ENCODE measurements at places on chromosomes 2 and 18.

DNA sequence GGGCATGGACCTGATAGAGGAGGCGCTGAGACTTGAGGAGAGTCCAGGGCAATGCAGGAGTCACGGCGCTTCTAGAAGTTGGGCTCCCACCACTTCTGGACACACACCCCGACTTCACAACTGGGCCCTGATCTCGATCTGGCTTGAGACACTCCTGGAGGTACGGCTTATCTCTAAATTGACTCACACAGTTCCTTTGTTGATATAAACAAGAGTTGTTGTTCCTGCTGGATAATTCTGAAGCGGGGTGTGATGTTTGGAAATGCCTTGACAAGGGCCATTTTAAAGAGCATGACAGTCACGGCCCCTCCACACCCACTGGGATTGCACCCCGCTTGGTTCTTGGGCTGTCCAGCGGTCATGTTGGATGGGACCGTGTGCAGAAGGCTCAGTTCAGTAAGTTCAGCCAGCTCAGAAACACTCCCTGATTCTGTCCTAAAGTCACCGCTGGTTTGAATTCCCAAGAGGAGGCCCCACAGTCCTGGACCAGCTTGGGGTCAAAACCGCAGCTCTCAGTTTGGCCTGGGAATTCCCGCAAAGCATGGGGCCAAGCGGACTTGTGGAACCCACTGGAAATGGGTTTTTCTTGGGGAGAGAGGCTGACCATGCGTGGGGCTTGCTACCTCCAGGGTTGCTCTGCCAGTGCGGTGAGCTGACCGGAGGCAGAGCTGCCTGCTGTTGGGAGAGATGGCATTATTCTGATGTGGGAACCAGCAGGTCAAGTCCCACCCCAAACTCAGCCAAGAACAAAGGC lies 9.3 kb upstream of the NEU2 start:
- DNase-seq = no peak

GRCh38 chr2:134836986-134837385 lies 1.4 kb upstream of the ACMSD start:
- DNase-seq = no peak

GRCh38 chr2:225662101-225662500 lies 262.6 kb downstream of the NYAP2 start:
- DNase-seq = no peak

DNA sequence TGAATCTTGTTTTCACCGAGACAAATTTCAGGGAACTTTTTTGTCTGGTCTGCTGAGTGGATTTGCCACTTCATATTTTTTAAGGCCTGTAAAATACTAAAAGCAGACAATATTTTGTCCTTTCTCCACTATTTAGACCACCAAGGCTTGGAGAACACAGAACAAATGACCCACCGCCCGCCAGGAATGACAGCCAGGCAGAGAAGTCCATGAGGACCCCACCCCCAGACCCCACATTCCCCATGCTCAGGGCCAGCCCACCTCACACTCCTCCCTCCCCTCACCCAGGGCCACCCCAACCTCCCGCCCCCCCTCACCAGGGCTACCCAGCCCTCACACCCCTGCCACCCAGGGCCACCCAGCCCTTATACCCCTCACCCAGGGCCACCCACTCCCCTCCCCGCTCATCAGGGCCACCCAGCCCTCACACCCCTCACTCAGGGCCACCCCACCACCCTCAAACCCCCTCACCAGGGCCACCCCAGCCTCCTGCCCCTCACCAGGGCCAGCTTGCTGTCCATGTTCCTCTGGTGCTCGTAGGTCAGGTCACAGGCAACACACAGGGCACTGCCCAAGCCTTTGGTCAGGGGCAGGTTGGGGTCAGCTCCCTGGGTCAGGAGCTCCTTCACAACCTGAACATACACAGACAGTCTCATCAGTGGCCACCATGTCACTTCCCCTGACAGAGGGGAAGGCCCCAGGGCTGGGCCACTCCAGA lies 50.6 kb downstream of the ANKMY1 start:
- DNase-seq = no peak

DNA sequence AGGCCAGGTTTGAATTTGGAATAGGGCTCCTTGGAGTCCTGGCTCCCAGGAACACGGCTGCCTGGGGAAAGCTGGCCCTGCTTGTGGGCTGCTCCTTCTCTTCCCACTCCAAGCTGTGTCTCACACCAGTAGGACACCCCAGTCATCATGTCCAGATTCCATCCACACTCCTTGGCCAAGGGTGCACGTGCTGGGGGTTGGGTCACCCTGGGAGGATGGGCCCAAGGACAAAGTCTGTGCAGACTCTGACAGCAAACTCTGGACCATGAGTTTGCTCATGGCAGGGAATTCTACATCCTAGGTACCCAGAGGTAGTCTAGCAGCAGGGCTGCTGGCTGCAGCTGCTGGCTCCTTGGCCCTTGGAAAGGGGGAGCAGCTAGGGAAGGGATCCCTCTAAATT lies 102.4 kb upstream of the EPAS1 start:
- no peak for DNase-seq

DNA sequence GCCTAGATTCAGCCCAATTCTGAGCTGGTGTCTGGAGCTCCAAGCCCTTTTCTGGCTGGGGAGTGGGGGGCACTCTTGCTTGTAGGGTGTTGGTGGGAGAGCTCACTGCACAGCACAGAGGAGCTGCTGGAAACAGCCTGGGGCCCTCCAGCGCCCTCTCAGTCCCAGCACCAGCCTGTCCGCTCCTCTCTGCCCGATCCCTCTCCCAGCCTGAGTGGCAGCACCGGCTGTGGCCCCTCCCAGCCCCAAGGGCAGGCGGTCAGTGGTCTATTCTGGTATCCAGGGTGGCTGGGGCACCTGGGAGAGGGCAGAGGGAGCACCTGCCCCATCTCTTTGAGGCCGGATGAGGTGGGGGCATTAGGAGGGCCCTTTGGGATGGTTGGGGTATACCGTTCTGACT lies 13.2 kb upstream of the DES start:
- DNase-seq = no peak

DNA sequence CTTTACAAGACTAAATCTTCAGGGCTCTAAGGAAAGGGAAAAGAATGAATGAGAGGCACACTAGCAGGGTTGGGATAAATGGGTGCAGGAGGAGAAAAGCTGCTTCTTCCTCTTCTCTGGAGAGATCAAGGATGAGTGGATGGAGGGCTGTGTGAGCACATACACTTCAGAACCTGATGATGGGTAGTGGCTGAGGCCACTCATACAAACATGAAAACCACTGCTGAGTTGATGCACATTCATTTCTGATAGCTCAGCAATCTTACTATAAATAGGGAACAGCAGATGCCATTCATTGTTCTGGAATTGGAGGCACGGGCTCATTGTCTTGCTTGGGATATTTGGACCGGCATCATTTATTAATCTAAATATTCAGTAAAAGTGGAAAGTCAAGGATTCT lies 152.4 kb upstream of the KCTD1 start:
- DNase-seq = no peak

GRCh38 chr18:10202845-10203321 lies 251.6 kb upstream of the APCDD1 start:
- no peak for DNase-seq

DNA sequence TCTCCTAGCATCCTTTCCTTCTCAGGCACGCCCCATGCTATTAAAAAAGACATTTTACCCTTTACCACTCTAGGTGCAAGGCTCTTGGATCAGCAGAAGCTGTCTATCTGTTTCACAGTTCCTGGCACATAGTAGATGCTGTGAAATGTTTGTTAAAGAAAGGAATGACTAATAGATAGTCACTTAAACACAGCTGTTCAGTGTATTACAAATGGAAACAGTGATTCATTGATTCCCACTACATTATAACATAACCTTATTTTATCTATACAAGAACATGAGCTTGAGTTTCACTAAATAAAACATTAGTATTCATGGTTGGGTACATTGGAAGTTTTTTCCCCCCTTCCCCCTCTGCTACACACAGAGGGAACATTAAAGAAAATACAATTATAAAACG lies 142.1 kb downstream of the ASXL3 start:
- DNase-seq = no peak

GRCh38 chr2:105556366-105556765 lies 157.5 kb upstream of the FHL2 start:
- no peak for DNase-seq

DNA sequence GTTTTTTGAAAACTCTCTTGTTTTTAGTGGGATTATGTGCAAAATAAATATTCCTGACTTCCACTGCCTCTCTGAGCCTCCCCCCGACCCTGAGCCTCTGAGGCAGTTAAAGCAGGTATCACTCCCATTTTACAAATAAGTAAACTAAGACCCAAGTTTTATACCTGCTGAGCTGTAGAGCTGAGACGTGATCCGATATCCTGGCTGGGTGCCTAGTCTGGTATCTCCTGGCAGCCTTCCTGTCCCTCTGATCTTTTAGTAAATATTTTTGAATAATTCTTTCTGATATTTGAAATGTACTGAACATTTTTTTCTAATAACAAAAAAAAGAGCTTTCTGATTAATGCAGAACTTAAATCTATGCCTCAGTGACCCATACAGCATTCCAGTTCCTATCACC lies 108.3 kb upstream of the NOSTRIN start:
- DNase-seq = no peak

- DNase-seq = no peak
Observed at GRCh38 chr2:222057347-222058073, 241.3 kb downstream of the PAX3 start.

- no peak for DNase-seq
Observed at GRCh38 chr2:70261501-70261900, 3.6 kb downstream of the PCYOX1 start.

- no peak for DNase-seq
Observed at GRCh38 chr2:210630873-210631560, 74.6 kb downstream of the CPS1 start.

- DNase-seq = no peak
Observed at GRCh38 chr2:135212757-135213156, 160.7 kb downstream of the RAB3GAP1 start.

- DNase-seq = peak; percentile 36
Observed at GRCh38 chr2:20050646-20051531, 539 bp downstream of the LAPTM4A start.

DNA sequence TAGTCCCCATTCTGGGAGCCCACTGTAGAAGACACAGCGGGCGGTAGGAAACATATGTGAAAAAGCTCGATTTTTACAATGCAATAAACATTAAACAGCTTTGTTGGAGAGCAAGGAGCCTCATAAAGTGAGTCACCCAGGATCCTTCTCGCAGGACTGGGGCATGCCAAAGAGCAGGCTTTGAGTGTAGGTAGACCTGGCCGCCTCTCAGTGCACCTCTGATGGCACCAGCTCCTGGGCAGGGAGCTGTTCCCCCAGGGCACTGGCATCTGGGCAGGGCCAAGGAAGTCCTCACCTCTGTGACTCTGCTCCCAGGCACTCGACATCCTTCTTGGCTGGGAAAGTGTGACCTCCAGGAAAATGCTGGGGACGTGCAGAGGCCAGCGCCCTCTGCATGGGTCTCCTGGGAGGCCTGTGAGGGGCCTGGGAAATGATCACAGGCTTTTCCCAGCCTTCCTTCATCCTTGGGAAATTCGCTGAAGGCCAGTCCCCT lies 94.2 kb downstream of the POLR1A start:
- no peak for DNase-seq

DNA sequence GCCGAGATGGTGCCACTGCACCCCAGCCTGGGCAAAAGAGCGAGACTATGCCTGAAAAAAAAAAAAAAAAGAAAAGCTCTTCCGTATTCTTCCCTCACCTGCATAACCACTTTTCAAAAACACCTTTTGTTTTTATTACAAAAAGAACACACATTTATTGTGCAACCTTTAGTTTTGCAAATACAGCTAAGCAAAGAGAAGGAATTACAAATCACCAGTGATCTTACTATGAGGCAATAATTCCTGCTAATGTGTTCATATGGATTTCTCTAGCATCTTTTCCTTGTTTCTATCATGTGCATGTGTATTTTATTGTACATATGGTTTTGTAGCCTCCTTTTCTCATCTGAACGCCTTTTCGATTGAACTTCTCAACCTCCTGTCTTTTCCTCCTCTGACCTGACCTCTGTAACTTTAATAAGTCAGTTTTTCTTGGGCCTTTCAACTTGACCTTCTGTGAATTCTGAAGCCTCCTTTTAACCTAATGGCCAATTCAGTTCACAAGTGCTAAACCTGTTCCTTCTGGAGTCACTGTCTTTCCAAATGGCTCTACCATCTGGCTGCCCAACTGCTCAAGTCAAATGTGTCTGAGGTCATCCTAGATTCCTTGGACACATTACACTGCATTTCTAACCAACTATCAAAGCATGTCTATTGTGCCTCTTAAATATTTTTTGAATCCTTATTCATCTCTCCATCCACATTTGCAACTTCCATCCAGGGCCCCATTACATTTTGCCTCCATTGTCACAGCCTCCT lies 59.1 kb upstream of the DAPL1 start:
- no peak for DNase-seq

- no peak for DNase-seq
Observed at GRCh38 chr2:88095022-88095421, 27.4 kb downstream of the SMYD1 start.

GRCh38 chr2:88196490-88197087 lies 26.4 kb downstream of the THNSL2 start:
- no peak for DNase-seq

DNA sequence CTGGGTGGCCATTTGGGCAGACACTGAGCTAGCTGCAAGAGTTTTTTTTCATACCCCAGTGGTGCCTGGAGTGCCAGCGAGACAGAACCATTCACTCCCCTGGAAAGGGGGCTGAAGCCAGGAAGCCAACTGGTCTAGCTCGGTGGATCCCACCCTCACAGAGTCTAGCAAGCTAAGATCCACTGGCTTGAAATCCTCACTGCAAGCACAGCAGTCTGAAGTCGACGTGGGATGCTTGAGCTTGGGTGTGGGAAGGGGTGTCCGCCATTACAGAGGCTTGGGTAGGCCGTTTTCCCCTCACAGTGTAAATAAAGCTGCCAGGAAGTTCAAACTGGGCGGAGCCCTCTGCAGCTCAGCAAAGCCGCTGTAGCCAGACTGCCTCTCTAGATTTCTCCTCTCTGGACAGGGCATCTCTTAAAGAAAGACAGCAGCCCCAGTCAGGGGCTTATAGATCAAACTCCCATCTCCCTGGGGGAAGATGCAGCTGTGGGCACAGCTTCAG lies 69.6 kb upstream of the WDSUB1 start:
- no peak for DNase-seq

- no peak for DNase-seq
Observed at GRCh38 chr2:101734505-101735165, 37.1 kb downstream of the MAP4K4 start.

DNA sequence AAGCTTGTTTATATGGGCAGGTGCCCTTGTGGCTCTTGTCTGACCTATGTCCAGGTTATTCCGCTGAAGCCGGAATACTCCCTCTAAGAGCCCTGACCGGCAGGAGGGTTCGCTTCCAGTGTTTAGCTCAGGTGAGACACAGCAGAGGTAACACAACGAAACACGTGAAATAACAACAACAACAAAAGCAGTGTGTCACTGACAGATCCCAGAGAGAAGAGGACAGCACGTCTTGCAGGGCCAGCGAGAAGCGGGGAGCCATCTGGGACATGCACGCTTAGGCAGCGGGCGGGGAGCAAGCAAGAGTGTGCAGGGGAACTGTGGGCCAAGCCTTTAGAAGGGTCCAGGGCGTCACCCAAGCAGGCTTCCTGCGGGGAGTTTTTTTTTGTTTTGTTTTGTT lies 17.1 kb upstream of the ZDBF2 start:
- DNase-seq = no peak

- no peak for DNase-seq
Observed at GRCh38 chr2:1136067-1136466, 185.4 kb downstream of the SNTG2 start.
